Natural killer cell (primary cell): ENCODE measurements at places on chromosomes 6 and 20. TPM values are rescaled to one million over a fixed set of nuclear protein-coding genes. Genes with fewer than 3 reads are reported as not detected.

Gene COL9A3
- not detected for total RNA-seq

Gene SLC44A4
- total RNA-seq = not detected

Gene SESN1
- 52.9 TPM for total RNA-seq

Gene COX4I2
- not detected for total RNA-seq

Gene METTL24
- 1.00 TPM for total RNA-seq

Gene LPA
- total RNA-seq = not detected

Gene BMP7
- total RNA-seq = not detected

Gene GSTA1
- not detected for total RNA-seq

Gene C4A
- 8.2 TPM for total RNA-seq
